ENCODE measurements at places on chromosomes 11 and 22.

- no peak for DNase-seq
Observed at GRCh38 chr22:28798810-28799605, 1.4 kb downstream of the XBP1 start.

DNA sequence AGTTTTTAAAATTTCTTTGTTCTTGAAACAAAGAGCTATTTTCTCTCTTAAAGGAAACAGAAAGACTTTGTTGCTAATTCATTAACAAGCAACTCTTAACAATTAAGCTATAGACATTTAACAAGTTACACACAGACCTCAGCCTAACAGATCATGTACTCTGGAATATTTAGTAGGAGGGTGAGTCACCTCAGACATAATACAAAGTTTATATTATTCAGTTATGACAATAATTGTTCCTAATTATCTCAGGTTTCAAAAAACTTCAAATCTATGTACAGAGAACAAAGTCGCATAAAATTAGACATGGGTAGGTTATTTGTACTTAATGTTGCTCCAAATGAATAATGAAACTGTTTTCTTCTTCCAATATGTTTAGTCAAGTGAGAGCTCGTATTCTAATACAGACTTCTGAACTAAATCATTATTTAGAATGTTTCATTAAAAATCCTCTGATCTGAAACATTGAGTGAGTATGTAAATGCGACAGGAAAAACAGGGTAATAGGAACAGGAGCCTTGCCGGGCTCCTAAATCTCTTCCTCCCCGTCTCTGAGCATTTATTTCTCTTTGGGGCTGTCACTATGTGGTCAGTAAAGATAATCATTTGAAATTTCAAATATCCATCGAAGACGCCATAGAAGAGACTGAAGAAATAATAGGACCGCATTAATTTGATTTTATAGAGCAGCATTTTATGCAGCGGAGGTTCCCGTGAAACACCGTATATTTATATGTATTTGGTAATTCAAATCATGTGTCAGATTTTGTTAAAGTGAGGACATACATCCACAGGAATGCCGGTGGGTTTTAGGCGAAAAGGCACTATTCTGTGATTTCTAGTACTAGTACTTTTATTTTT lies 8.7 kb upstream of the BARX2 start:
- no peak for DNase-seq

DNA sequence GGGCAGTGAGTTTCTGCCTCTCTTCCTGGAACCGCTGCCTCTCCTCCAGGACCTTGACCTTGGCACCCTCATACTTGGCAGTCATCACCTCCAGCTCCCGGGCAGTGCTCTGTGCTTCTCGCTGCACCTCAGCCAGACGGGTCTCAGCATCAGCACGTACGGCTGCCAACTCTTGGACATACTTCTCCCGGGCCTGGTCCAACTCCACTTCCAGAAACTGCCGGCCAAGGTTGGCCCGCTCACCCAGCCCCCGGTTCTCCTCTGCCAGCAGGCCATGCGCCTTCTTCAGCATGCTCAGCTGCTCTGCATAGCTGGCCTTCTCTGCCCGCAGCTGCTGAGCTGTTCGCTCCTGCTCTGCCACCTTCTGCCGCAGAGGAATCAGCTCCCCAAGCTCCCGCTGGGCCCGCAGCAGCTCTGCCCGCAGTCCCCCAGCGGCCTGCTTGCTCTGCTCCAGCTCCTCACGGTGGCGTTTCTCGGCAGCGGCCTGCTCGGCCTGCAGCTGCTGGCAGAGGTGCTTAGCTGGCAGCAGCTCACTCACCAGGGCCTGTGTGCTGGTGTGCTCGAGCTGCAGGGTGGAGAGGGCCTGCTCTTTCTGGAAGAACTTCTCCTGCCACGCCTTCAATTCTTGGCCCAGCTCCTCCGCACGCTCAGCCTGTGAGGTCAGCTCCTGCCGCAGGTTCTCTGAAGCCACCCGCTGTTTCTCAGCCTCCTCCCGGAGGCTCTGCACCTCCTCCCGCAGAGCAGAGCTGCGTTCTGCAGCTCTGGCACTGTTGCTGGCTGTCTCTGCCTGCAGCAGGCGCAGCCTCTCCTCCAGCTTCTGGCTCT lies 14.4 kb downstream of the IL18BP start:
- DNase-seq = no peak

DNA sequence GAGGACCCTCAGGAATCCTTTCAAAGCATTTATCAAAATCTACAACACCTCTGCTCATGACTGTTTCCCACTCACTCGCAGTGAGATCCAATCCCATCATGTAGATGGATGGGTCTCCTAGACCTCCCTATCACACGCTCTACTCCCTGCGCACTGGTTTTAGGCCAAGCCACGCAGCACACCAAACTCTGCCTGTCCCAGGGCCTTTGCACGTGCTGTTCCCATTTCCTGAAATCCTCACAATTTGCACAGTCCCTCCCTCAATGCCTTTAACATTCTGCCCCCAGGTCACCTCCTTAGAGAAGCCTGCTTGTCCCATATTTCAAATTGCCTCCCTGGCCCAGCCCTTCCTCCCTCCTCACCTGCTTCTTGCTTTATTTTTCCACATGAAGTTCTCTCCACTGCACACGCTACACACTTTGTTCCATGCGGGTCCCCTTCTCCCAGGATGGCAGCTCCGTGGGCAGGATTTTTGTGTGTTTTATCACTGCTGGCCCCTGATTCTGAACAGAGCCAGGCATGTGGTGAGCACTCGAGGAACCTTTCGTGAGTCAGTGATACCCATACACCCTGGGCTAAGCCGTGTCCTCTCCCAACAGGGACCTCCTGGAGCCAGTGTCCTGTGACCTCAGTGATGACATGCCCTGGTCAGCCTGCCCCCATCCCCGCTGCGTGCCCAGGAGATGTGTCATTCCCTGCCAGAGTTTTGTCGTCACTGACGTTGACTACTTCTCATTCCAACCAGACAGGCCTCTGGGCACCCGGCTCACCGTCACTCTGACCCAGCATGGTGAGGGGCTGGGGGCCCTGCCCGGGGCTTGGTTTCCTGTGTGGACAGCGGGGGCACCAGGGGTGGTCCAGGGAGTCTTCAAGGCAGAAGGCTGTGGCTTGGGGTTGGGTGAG lies 12.2 kb downstream of the CSF2RB start:
- no peak for DNase-seq

GRCh38 chr11:20368438-20368837 lies 4.9 kb downstream of the HTATIP2 start:
- DNase-seq = no peak

DNA sequence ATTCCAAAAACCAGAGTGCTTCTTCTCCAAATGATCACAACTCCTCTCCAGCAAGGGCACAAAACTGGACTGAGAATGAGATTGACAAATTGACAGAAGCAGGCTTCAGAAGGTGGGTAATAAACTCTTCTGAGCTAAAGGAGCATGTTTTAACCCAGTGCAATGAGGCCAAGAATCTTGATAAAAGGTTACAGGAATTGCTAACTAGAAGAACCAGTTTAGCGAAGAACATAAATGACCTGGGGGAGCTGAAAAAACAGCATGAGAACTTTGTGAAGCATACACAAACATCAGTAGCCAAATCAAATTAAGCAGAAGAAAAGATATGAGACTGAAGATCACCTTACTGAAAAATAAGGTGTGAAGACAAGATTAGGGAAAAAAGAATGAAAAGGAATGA lies 15.5 kb downstream of the OR52M1 start:
- no peak for DNase-seq

- no peak for DNase-seq
Observed at GRCh38 chr11:43922295-43922648, 20.2 kb upstream of the C11orf96 start.

- DNase-seq = no peak
Observed at GRCh38 chr22:19194766-19195536, 16.4 kb upstream of the SLC25A1 start.

DNA sequence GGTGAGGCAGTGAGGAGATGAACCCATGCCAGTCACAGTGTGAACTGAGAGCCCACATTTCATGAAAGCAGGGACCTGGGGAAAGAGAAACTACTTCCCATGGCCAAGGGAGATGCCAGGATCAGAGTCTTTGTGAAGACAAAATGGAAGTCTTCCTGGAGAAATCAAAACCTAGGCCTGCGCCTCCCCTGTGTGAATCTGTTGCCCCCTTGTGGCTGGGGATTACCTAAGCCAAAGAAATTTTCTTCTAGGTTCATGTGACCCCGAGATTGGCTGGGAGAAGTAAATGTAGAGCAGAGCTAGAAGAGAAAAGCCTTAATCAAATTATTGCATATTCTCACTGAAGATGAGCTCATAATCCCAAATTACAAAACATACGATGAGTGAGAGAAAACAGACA lies 1075.3 kb downstream of the TBC1D22A start:
- no peak for DNase-seq

DNA sequence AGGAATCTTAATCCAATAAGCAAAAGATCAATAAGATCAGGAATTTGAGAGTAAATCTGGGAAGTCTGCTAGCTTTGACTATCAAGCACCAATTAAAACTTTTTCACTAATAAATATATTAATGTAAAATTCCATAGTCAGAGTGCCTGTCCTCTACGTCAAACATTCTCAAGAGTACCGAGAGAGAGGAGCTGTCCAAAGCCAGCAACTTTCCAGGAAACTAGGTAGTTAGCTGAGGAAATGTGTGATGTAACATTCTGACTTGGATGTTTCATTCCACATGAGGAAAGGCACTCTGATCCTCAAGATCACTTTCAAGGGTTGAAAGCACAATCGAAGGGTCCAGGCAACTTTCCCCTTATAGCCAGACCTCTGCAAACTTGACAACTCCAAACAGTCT lies 113.2 kb downstream of the STK33 start:
- no peak for DNase-seq

DNA sequence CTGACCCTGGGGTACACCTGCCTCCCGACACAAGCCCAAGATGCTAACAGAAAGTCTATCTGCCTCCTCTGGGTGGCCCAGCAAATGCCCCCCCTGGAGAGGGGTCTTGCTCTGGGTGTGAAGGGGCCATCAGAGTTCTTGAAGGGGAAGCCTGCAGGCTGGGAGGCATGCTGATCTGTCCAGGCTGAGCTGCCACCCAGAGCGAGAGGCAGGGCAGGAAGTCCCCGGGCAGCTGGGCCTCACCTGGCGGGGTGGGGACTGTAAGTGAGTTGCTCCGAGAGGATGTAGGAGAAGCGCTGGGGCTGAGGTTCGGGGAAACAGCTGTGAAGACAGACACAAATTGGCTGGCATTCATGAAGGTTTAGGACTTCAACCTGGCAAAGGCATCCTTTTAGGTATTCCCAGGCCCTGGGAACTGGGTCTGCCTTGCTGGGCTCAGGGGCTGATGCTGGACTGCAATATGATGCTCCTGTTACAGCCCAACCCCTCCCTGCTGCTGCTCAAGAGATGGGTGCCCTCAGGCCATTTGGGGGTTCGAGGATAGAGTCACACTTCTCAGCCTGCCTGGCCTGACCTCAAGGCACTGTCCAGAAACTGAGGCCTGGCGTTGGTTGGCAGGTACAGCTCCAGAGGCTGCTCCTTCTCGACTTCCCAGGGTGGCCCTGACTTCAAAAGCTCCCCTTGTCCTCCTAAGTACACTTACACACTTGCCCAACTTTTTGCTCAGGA lies 60.2 kb upstream of the LYVE1 start:
- no peak for DNase-seq

- no peak for DNase-seq
Observed at GRCh38 chr11:132496341-132496740, 1036.0 kb downstream of the OPCML start.

GRCh38 chr11:71102251-71102995 lies 150.0 kb downstream of the SHANK2 start:
- no peak for DNase-seq

GRCh38 chr11:24965748-24966147 lies 468.9 kb downstream of the LUZP2 start:
- DNase-seq = no peak

GRCh38 chr22:23094260-23094659 lies 23.9 kb downstream of the GNAZ start:
- no peak for DNase-seq

GRCh38 chr22:38782402-38783094 lies 11.4 kb downstream of the DNAL4 start:
- DNase-seq = no peak

DNA sequence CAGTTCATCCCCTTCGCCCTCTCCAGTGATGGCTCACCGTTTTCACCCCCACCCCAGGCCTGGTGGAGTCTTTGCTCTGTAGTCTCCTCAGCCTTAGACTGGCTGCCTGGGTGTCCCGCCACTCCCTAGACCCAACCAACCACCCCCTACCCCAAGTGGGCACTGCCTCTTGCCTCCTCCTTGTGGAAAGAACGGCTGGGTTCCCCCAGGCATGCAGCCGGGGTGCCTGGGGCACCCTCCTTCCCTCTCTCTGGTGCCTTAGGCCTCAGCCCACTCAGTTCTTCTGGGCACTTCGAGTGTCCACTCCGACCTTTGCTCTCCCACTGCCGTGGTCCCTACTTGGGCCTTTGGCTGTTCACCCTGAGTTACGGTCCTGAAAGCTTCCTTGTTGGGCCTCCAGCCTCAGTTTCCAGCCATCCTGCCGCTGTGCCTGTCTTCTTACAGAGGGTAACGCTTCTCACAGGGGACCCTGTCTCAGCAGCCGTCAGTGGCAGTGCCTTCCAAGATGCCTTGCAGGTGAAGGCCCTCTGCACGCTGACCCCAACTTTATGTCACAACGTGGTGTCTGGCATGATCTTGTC lies 3.1 kb downstream of the GRIK4 start:
- no peak for DNase-seq

GRCh38 chr11:31412946-31413345 lies 43.3 kb downstream of the DNAJC24 start:
- no peak for DNase-seq

DNA sequence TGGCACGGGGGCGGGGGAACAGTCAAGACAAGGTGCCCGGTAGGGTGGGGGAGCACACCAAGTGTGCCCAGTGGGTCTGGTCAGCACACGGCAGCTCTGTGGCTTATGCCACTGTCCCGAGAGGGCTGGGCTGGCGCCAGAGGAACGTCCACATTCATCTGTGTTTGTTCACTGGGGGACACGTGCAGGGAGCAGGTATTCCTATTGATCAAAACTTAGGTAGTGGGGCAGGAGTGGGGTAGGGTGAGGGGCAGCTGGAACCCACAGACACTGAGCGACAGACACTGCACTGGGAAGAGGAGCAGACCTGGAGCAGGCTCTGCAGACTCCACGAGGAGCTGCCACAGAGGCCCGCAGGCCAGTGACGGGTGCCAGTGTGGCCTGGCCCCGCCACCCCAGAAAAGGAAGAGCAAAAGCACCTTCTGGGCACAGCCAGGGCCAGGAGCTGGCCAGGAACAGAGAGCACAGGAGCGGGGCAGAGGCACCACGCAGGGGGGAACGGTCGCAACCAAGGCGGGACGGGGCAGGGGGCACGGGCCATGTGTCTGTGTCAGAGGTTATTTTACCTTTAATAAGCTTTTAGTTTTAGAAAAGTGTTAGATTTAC lies 2.1 kb upstream of the MOB2 start:
- DNase-seq = no peak

GRCh38 chr11:2542406-2542805 lies 97.6 kb downstream of the KCNQ1 start:
- no peak for DNase-seq

DNA sequence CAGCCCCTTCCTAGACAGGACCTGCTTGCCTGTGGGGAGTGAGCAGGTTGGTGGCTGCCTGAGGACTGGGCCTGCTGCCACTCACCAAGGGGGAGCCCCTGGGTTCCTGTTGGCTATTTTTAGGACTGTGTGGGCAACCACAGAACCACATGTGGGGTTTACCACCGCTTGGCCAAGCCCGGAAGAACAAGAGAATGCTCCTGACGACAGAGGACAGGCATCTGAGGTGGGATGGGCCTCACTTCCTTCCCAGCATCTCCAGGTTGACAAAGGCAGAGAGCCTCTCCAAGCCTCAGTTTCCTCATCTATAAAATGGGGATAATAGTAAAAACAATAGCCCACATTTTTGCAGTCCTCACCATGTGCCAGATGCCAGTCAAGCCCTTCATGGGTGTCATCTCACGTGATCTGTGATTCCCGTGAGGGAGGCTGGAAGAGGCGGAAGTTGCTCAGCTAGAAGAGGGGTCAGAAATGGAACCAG lies 43.6 kb downstream of the LRRC32 start:
- DNase-seq = no peak
